CD4-positive, alpha-beta T cell treated with Interleukin-21 for 1 hour (primary cell): ENCODE measurements at places on chromosomes 12 and 14.

DNA sequence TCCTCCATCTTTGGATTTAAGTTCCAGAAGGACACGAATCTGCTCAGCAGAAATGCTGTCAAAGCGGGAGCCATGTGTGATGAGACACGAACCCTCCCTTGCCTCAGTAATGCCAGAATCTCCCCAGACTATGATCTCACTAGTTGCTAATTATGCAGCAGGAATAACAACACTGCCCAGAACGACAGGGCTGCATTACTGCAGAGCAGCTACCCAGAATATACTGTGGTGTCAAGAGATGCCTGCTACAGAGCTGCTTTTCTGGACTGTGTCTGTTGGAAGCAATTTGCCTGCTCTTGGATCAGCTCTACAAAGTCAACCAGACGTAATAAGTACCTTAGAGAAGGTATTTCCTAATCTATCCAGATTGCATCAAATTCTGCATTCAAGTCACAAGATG is 5.5 kb downstream of the CSRNP2 start:
- DNase-seq = no peak

GRCh38 chr12:97404543-97404942 is 58.1 kb upstream of the RMST start:
- no peak for DNase-seq

DNA sequence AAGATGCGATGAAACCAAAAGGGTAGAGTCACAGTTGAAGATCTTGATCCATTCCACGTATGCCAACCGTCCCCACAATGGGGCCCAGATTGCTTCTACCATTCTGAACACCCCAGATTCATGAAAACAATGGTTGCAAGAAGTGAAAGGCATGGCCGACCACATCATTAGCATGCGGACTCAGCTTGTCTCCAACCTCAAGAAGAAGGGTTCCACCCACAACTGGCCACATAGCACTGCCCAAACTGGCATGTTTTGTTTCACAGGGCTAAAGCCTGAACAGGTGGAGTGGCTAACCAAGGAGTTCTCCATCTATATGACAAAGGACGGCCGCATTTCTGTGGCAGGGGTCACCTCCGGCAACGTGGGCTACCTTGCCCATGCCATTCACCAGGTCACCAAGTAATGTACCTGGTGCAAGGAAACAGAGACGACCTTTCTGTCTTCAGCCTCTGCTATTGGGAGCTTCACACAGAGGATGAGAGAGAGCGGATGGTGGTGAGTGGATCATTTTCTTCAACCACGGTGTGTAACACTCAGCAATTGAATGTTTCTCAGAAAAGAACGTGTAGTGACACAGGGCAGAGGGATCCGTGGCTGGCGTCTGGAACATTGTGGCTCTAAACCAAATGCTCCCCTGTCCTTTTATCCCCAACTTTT is 26.8 kb upstream of the CLEC2D start:
- DNase-seq = no peak

DNA sequence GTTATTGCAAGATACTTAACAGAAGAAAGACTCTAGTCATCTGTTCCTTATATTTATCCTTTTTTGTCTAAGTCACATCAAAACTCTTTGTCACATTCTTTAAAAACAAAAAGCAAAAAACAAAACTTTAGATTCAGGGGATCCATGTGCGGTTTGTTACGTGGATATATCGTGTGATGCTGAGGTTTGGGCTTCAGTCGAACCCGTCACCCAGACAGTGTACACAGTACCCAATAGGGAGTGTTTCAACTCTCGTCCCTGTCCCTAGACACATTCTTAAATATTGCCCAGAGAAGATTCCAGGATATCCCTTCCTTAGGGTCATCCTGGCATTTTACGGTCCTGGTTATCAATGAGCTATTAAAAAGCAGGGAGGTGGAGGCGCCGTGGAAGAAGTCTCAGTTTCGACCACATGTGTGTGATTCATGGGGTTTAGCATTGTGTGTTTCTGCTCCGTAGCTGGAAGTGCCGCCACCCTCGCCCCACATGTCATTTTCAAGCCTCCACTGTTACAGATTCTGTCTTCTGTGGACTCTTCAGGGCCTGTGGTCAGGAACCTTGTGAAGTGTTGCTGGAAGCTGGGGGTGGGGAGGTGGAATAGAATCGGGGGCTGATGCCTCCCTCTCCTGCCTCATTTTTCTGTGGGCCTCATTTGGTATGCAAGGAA is 19.9 kb downstream of the CCND2 start:
- DNase-seq = peak; percentile 34

DNA sequence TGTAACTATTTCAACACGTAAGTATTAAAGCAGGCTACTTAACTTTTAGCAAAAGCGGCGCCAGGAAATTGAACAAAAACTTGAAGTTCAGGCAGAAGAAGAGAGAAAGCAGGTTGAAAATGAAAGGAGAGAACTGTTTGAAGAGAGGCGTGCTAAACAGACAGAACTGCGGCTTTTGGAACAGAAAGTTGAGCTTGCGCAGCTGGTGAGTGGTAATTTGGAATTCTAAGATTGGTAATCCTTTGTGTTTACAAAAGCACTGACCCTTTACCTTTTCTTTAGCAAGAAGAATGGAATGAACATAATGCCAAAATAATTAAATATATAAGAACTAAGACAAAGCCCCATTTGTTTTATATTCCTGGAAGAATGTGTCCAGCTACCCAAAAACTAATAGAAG is 4.0 kb downstream of the PNN start:
- no peak for DNase-seq

DNA sequence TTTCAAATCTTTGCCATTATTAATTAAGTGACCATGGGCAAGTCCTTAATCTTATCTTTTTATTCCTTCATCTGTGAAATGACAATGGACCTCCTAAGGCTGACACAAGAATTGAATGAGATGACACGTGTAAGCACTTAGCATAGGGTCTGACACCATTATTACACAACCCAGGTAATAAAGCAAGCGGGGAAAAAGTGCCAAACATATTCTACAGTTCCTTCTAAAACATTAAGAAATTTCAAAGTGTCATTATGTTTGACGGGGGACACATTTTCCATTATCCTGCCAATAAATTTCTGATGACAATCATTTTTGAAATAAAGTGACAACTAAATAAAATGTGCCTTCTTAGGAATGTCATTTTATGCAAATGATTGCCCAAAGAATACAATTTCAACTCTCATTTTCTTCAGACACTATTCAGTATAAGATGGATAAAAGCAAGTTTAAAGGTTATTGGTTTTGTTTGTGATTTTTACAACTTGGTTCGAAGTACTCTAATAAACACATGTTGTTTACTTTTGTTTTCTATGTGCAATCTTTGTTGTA is 3.0 kb downstream of the ANKS1B start:
- DNase-seq = no peak

GRCh38 chr12:19070341-19070740 is 59.2 kb upstream of the PLEKHA5 start:
- DNase-seq = no peak

DNA sequence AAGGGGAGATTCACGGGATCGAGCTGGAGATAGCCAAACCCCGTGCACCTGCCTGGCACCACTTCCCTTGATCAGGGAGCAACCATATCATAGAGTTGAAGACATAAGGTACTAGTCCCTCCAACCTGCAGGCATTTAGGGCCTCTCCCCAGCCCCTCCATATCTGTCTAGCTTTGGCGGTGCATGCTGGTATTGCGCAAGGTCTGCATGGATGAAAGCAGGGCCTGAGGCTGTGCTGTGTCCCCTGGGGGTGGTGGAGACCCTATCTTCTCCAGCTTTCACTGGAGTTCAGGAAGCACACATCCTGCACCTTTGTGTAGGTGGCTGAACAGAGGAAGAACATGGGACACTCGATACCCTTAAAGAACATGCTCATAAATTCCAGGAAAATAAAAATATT is 46.9 kb downstream of the KCTD10 start:
- DNase-seq = no peak

GRCh38 chr12:88309546-88309945 is 167.4 kb downstream of the TMTC3 start:
- DNase-seq = no peak

DNA sequence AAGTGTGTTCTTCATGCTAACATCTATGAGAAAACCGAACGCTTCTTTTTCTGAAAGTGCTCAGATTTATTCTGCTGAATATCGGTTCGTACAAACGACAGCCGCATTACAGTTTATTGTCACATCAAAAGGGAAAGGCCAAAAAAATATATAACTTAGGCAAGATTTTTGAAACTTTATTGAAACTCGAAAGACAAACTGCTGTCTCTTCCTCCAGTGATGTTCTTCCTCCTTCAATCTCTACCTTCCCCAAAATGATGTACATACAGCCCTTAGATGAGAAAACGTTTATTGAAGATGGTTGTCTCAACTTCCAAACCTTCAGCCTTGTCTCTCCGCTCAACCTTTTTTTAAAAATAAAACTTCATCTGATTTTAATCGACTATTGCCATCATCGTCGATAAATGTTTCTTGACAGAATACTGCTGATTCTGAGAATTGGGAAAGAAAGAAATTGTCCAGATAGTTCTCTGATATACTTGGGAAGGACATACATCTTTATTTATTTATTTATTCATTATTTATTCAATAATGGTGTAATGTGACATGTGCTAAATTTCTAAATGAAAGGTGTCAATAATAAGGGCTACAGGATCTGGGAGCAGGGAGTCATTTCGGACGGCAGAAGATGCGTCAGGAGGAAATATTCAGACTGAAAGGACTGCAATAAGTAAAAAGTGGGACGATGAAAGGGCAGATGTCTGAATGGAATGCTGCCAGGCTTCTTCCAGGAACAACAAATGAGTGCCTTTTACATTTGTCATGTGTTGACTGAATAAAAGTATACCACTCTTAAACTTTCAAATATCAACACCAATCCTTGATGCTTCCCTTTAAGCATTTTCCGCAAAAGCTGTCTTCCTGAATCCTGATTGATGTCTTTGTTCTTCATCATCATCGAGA is 817 bp upstream of the MDM1 start:
- DNase-seq = no peak

- DNase-seq = no peak
These were observed 250.2 kb downstream of the CACNA1C start for GRCh38 chr12:2302711-2303580.

GRCh38 chr14:99707420-99707819 is 23.3 kb downstream of the CYP46A1 start:
- DNase-seq = no peak

DNA sequence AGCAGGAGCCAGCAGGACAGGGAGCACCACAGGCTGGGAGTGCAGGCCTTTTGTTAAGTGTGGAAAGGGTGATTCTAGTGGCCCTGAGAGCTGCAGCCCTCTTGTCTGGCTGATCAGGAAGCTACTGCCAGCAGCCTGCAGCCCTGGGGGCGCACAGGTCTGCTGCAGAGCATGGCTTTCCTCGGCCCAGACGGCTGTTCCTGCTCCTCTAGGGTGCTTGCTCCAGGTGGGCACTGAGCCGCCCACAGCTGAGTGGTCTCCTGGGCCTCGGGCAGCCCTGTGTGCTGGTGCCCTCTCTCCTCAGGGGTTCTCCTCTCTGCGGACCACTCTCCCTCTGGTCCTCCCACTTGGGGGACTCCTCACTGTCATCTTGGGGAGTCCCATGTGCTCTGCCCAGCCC is 18.9 kb downstream of the CCDC88C start:
- no peak for DNase-seq

DNA sequence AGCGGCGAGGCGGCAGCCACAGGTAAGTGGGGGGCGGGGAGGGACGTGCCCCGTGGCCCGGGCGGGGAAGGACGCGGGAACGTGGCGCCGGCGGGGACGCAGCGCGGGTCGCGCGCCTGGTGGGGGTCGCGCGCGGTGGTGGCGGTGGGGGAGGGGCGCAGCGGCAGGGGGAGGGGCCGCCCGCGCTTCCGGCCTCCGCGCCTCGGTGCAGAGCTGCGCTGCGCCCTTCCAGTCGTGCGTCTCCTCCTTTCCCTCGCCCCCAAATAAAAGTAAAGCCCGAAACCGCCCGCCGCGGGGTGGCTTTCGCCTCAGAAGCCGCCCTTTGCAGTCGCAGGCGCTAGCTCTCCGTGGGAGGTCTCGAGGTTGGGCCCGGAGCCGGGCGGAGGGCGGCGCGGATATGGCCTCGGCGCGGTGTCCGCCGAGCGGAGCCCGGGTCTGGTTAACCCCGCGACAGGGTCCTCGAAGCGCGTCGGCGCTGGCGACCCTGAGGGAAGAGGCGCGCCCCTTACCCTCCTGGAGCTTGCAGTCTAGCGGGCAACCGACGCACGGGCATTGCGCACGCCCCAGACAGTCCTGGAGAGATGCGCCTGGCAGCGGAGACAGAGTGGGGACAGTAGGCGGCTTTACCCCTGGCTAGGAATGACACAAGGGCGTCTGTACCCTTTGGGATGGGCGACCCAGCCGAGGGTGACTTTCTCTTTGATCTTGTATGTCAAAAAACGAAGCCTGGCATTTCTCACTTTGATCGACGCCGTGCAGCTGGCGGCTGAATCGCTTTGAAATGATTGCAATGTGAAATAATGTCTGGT is 589 bp downstream of the ATF1 start:
- peak; percentile 53 for DNase-seq

DNA sequence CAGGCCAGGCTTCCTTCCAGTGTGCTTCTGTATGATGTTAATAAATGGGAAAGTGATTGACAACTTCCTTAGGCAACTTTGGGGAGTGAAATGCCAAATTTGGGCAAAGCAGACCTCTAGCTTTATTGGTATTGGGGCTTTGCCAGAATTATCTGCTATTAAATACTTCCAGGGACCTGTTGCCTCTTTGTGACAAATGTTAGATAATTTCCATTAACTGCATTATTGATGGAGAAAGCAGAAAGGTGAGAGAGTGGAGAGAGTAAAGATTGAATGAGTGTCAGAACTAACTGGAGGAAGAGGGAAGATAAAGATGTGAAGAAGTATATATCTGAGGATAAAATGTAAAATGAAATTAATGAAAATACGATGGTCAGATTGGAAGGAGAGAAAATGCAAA is 94.5 kb downstream of the CACNA1C start:
- no peak for DNase-seq

DNA sequence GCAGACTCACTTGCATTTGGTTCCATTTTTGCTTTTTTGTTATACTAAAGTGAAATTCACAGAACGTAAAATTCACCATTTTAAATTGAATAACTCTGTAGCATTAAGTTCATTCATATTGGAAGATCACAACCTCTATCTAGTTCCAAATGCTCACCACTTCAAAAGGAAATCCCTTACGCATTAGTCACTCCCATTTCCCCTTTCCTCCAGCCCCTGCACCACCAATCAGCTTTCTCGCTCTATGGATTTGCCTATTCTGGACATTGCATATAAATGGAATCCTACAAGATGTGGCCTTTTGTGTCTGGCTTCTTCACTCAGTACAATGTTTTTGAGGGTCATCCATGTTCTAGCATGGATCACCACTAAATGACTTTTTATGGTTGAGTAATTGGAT is 294.5 kb downstream of the KSR2 start:
- DNase-seq = no peak

DNA sequence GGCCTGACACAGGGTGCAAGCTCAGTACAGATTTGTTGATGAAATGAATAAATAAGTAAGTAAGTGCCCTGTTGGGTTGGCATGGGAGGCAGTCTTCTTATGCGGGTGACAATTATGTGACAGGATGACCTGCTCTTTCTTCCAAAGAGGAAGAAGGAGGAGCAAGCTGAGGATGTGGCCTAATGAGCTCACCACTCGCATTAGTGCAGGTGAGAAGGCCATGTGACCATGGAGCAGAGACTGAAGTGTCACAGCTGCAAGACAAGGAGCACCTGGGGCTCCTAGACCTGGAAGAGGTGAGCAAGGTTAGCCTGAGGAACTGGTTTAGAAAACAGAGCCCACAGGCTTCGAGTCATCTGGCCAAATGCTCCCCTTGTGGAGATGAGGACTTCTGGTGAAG is 34.9 kb downstream of the LRTM2 start:
- peak; percentile 8 for DNase-seq
